ENCODE measurements at places on chromosomes 7 and 10.

DNA sequence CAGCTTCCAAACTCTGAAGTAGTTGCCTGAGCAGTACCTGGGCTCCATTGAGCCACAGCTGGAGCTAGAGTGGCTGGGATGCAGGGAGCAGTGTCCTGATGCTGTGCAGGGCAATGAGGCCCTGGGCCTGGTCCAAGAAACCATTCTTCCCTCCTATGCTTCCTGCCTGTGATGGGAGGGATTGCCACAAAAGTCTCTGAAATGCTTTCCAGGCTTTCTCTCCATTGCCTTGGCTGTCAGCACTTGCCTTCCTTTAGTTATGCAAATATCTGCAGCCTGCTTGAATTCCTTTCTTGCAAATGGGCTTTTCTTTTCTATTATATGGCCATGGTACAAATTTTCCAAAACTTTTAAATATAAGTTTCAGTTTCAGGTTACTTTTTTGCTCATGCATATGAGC is 972.2 kb upstream of the MBL2 start:
- DNase-seq: no peak

GRCh38 chr7:148717266-148717793 is 18.6 kb downstream of the CUL1 start:
- DNase-seq: no peak

GRCh38 chr10:34549001-34549400 is 266.1 kb downstream of the PARD3 start:
- no peak for DNase-seq

- DNase-seq: no peak
Measured at GRCh38 chr7:39197831-39198230, 220.1 kb downstream of the POU6F2 start.

- DNase-seq: no peak
Measured at GRCh38 chr7:63113713-63114285, 884.9 kb upstream of the ZNF722 start.

DNA sequence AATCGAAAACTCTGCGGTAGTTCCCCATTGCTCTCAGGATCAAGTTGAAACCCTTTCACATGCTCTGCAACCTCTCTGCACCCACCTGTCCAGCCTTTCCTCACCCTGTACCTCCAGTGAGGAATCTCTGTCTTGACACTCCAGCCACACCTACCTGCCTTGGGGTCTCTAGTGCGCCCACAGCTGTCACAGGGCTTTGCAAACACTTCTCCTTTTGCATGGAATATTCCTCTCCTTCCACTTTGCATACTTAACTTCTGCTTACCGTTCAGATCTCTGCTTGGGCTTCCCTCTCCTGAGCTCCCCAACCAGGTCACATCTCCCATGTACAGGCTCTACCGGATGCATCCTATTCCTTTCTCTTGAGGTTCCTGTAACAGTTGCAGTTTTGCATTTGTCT is 6.6 kb upstream of the ZYX start:
- no peak for DNase-seq

- DNase-seq: no peak
Measured at GRCh38 chr7:45292481-45292880, 134.9 kb downstream of the RAMP3 start.

DNA sequence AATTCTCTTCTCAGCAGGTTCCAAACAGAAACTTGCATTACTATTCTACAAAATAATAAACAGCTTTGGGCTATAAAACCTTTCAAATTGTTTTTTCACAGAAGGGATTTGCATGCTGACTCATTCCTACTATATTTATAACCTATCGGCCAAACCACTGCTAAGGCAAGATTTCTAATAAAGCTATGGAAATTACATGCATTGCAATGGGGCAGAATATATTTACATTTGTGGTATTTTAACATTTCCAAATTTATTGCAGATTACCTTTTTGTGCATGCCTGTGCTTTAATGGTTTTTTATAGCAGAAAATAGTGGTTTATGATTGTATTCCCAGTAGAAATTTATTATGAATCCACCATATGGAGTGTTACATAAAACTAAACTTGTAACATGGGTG is 69.0 kb upstream of the NPVF start:
- DNase-seq: no peak

GRCh38 chr10:47414752-47415519 is 30.8 kb upstream of the ZNF488 start:
- no peak for DNase-seq

Data from cortex of kidney (tissue), 1 donor.